CD4-positive, alpha-beta memory T cell (primary cell): ENCODE measurements at places on chromosomes 11 and 22.

GRCh38 chr11:1936781-1937615, 10.1 kb upstream of the MRPL23 start:
- DNase-seq: no peak

- DNase-seq: peak; percentile 87
Measured at GRCh38 chr11:64923944-64924909, at the start of gene PPP2R5B. PPP2R5B (plus strand) TSS chr11:64924689; CDS start chr11:64925735, 1,046 bp downstream.

DNA sequence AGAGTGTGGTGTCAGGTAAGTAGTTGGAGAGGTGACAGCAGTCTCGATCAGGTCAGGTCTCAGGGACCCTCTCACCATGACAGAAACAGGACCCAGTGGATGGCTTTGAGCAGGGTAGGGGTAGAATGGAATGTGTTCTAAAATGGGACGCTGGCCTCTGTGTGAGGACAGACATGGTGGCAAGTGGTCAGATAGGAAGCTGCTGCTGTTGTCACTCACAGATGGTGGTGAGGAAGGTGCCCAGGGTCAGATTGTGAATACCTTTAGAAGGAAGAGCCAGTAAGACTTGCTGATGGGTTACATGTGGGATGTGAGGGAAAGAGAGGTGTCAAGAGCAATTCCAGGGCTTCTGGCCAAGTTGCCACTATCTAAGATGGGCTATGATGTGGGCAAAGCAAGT, 596.3 kb downstream of the NTM start:
- no peak for DNase-seq

DNA sequence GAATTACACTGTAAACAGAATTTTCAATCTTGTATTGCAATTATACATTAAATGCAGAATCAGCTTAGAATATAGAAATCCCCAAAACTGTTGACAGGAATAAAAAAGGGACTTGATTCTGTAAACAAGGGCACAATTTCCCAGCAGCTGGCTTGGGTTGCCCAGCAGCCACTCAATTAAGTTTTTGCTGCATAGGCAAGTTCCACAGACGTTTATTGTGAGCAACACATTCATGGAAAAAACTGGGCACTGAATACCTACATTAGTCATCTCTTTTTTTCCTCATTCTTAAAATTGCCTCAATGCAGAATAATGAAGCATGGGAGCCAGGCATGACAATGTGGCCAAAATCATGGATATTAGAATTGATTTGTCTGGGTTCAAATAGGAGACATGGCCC, 421.8 kb upstream of the ANO5 start:
- DNase-seq: no peak

- peak; percentile 51 for DNase-seq
Measured at GRCh38 chr11:57322256-57323166, 2.2 kb downstream of the TNKS1BP1 start.

GRCh38 chr11:20429216-20429615, 41.7 kb downstream of the PRMT3 start:
- DNase-seq: no peak

DNA sequence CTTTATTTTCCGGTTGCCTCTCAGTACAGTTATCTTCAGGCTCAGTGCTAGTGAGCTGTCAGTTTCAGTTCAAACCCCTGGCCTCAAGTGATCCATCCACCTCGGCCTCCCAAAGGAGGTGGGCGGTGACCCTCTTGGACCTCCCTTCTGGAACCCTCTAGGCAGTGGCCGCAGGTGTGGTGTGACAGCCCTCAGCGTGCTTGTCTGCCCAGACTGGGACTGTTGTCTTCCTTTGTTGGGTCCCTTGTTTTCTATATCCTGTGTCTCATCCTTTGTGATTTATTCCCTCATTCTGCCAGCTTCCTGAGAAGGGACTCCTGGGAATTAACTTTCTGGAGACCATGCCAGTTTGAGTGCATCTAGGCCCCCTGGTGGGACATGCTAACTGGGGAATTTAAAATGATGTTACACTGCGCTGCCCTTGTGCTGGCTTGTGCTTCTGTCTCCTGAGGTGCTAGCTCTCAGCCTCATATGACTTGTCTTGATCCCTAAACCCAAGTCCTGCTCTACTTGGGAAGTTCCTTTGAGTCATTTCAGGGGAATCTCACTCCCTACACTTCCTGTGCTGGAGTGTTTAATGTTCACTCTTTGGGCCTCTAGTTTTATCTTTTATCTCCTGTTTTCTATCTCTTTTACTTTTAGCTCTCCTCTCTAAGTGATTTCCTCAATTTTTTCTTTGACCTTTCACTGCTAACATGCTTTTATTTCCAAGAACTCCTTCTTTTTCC, 19.4 kb downstream of the MED15 start:
- DNase-seq: no peak

GRCh38 chr11:83600661-83601060, 314.5 kb upstream of the CCDC90B start:
- no peak for DNase-seq

DNA sequence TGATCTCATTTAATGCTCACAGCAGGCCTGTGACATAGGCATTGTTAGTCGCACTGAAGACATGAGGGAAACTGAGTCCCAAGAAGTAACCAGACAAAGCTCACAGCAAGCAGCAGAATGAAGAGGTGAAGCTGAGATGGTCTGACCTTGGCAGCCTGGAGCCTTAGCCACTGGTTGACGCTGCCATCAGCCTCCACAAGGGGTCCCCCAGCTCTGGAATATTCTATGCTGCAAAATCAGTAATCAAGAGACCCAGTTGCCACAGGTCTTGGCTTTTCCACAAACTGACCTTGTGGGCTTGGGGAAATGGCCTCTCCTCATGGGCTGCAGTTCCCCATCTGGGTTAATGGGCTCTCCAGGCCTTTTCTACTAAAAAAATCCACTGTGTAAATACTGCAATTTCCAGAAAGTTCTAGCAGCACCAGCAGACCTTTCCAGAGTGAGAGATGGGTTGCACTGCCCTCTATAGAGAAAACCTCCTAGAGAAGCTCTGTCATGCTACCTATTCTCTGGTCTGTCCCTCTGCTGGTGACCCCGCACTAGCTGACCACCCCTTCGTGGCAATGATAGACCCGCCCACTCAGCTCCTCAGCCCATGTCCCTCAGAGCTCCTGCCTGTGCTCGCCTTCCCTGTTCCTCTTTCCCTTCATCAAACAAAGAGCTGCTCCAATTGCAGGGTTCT, 22.6 kb upstream of the ISX start:
- DNase-seq: no peak

DNA sequence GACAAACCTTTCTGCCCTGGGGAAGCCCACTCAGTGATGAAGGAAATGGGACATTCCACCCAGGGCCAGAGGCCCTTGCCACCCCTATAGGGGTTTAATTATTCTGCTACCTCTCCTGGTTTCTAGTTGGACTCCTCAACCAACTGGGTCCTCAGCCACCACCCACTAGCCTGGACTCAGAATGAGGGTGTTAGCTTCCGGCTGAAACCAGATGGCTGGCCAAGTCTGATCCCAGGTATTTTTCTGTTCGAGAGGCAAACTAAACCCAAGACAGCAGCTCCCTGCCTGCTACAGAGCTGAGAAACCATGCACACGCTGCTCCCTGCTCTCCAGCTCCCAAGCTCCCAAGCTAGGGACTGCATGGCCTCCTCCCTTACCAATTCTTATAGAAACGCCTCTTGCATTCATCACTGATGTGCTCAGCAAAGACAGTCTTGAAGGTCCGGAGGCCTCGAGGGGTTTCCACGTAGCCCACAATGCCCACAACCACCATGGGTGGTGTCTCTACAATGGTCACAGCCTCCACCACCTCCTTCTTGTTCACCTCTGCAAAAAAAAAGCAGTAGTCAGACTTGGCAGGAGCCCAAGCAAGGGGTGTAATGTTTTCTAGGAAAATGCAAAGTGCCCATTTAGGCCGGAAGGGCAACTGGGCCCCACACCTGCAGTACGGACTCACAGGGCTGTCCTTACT, 2.2 kb downstream of the RPL3 start:
- no peak for DNase-seq

DNA sequence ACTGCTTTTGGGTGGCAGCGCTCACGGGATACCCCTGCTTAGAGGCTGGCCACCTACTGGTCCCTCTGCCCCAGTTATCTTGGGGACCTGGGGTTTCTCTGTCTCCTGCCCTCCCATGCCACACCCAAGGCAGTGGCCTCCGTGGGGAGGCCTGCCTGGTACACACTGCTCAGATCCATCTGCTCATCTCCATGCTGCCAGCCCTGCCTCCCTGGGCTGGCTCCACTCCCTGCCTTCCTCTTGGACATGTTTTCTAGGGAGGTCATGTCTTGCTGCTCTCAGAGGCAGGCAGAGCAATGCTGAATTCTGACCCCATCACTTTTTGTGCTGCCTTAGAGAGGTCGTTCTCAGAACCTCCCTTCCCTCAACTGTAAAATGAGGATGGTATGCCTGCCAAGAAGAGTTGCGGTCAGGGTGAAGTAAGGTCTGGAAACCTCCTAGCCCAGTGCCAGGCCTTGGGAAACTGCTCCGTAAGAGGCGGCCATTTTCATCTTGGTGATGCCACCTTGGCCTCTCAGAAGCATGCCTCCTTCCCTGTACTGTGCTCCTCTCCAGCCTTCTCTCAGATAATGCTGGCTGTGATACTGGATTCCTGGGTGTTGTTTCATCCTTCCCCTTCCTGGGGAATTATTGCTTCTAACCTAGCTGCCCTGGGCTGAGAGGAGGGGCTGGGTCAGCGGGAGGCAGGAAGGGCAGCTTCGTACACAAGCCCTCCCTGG, 186.4 kb upstream of the ZBED5 start:
- DNase-seq: no peak

GRCh38 chr22:20130731-20131596, 640 bp upstream of the ZDHHC8 start:
- DNase-seq: peak; percentile 75

GRCh38 chr22:50303848-50304527, 3.5 kb downstream of the PLXNB2 start:
- DNase-seq: no peak

DNA sequence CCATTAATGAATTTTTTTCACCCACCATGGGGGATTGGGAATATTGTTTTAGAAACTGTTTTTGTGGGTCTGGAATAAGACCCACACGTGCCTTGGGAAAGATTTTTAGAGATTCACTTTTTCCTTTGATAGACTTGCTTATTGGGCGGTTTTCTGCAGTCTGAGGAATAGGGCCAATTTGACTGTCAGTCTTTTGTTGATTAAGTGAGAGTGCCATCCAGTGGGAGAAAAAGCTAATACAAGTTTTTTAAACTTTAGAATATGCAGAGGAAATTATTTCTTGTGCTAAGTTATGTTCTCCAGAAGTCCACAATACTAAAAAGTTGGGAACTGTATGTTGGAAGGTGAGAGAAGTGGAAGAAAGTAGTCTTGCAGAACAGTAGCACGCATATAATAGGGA, 56.1 kb downstream of the PRMT3 start:
- DNase-seq: peak; percentile 6

- DNase-seq: no peak
Measured at GRCh38 chr11:11167806-11168205, 185.2 kb downstream of the CSNK2A3 start.

DNA sequence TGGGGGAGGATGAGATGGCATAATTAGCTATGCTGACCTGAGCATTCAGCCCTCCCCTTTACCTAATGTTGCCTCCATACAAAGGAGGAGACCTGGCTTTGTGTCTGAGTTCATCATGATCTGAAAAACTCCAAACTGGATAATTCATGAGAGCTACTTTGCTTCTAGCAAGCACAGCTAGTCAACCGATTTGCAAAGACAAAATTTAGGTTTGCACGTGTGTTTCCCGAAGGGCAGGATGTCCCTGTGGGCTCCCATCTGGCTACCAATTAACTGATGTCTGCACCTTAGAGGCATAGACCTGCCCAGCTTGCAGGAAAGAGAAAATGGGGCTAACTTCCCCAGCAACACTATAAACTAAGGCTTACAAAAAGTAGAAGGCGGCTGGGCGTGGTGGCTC, 42.2 kb upstream of the POU2AF1 start:
- no peak for DNase-seq

DNA sequence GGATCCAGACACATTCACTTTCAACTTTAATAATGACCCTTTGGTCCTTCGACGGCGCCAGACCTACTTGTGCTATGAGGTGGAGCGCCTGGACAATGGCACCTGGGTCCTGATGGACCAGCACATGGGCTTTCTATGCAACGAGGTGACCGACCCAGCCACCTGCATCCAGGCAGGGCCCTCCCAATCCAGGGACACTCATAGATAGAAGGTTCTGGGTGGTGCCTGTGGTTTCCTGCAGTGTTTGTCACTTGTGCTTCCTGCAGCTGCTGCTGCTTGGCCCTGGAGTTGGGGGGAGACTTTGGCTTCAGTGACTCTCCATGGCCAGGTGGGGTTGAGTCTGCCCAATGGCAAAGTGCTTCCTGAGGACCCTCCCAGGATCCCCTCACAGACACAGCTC, 7.3 kb downstream of the APOBEC3B start:
- peak; percentile 66 for DNase-seq

GRCh38 chr11:1224491-1225385, 1.9 kb downstream of the MUC5B start:
- no peak for DNase-seq

DNA sequence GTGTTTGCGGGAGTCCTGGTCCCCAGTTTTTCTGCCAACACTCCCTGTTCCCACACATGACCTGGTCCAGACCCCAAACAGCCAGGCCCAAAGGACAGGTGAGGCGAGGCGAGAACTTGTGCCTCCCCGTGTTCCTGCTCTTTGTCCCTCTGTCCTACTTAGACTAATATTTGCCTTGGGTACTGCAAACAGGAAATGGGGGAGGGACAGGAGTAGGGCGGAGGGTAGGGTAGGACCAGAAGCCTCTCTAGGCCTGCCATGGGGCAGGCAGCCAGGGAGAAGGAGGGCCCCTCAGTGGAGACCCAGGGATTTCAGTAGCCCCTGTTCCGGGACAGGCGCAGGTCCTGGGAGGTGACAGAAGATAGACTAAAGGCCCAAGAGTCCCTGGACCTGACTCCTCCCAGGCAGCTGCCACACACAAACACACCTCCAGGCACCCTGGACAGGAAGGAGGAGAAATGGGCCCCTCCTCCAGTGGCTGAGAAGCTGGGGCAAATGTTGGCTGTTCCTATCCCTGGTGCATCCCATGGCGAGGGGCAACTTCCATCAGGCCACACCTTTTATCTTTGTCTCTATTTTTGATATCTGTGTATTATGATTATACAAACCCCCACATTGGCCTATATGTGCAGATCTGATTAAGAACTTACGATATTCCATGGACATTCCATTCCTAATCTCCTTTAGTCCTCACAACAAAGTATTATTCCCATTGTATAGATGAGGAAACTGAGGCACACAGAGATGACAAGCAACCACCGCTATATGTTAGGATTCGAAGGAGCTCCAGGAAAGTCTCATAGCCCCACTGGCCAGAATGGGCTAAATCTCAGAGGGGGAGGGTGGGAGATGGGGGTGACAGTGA, 626 bp upstream of the F2 start:
- no peak for DNase-seq

- no peak for DNase-seq
Measured at GRCh38 chr11:15526032-15526431, 411.3 kb downstream of the INSC start.

GRCh38 chr11:109867784-109868183, 225.4 kb upstream of the ZC3H12C start:
- DNase-seq: no peak

- peak; percentile 82 for DNase-seq
Measured at GRCh38 chr11:9461063-9461759, 399 bp downstream of the ZNF143 start.

- DNase-seq: no peak
Measured at GRCh38 chr22:50523806-50524675, 1.4 kb downstream of the SCO2 start.
